Left lobe of liver (tissue), 2 donors: ENCODE measurements at places on chromosomes 12 and 14. TPM values are rescaled to one million over a fixed set of nuclear protein-coding genes. Genes with fewer than 3 reads are reported as not detected.

ANO4 gene
- 0.35 TPM for total RNA-seq

KCNK10 gene
- total RNA-seq = not detected

RIC8B gene
- total RNA-seq = 9.6 TPM

EXOC3L4 gene
- total RNA-seq = 81.5 TPM

FOXG1 gene
- total RNA-seq = not detected

GRCh38 chr12:19437996-19438395 lies 1.3 kb upstream of the AEBP2 start:
- DNase-seq = no peak

- DNase-seq = no peak
Measured at GRCh38 chr14:71497645-71498086, 434.6 kb upstream of the RGS6 start.

GRCh38 chr12:71191509-71192196 lies 33.9 kb upstream of the TSPAN8 start:
- no peak for DNase-seq
